ENCODE measurements at places on chromosomes 3 and 15.

DNA sequence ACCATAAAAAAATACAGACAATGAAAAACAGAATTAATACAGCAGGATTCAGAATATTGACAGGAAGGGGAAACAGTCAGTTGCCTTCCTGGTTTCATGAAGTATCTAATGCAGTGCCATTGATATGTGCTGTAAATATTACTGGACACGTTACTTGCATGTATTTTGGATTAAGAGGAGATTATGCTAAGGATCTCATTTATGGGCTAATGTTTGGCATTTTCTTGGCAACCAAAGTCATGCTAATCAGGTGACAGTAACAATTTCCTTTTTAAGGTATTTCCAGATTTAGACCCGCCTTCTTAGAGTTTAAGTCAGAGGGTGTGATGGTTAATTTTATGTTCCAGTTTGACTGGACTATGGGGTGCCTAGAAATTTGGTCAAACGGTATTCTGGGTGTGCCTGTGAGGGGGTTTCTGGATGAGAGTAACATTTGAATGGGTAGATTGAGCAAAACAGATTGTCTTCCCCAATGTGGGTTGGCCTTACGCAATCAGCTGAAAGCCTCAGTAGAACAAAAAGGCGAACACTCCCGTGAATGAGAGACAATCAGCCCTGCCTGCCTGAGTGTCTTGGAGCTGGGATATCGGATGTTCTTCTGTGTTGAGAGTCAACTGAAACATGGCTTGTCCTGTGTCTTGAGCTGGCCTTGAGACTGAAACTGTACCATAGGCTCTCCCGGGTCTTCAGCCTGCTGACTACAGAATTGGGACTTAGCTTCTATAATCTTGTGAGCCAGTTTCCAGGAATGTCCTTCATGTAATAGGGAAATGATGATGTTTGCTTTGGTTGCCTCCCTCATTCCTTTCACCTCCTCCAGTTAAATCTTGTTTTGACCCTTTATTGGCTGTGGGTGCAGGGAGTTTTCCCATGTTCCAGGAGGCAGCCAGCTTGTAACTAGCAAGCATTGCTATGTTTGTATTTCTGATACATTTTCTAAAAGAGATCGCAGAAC lies 10.5 kb downstream of the SQOR start:
- DNase-seq = no peak

- DNase-seq = no peak
Measured at GRCh38 chr3:186413615-186414415, 51.8 kb upstream of the DGKG start.

DNA sequence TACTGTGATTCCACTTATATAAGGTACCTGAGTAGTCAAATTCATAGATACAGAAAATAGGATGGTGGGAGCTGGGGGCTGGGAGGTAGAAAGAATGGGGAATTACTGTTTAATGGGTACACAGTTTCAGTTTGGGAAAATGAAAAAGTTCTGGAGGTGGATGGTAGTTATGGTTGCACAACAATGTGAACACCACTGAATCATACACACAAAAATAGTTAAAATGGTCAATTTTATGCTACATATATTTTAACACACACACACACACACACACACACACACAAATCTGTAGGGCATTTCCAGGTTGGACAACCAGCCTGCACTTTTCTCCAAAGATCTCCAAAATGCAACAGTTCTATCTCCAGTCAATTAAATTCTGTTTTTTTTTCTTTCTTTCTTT lies 1.4 kb downstream of the CCDC32 start:
- no peak for DNase-seq

DNA sequence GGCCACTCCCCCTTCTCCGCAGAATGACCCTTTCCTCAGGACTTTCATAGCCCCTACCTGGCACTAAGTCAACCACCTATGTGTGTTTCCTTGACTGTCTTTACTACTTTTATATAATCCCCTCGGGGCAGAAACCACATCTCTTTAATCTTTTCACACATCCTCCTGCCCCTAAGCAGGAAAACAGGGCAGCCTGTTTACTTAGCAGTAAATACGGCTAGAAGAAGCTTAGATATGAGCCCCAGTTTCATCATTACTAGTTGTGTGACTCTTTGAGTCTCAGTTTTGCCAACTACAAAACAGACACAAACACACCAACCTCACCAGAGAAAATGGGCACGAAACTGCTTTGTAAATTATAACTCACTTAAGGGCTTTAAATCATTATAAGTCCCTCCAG lies 98.3 kb downstream of the CYP19A1 start:
- DNase-seq = no peak

GRCh38 chr3:98705694-98706093 lies 57.4 kb upstream of the ST3GAL6 start:
- no peak for DNase-seq

DNA sequence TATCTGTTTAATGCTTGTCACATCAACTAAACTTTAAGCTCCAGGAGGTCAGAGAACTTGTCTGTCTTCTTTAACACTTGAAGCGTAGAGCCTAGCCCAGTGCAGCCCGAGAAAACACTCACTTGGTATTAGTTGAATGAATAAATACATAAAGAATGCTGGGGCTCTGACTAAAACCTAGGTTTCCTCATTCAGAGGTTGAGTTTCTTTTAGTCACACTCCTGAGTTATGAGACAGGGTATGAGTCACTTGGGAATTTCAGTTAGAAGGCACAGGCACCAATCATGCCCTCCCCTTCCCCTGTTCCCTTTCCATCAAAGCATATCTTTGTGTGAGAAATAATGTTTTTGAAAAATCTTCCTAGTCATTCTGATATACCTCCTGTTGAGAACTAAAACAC lies 589.8 kb upstream of the DPPA4 start:
- no peak for DNase-seq

DNA sequence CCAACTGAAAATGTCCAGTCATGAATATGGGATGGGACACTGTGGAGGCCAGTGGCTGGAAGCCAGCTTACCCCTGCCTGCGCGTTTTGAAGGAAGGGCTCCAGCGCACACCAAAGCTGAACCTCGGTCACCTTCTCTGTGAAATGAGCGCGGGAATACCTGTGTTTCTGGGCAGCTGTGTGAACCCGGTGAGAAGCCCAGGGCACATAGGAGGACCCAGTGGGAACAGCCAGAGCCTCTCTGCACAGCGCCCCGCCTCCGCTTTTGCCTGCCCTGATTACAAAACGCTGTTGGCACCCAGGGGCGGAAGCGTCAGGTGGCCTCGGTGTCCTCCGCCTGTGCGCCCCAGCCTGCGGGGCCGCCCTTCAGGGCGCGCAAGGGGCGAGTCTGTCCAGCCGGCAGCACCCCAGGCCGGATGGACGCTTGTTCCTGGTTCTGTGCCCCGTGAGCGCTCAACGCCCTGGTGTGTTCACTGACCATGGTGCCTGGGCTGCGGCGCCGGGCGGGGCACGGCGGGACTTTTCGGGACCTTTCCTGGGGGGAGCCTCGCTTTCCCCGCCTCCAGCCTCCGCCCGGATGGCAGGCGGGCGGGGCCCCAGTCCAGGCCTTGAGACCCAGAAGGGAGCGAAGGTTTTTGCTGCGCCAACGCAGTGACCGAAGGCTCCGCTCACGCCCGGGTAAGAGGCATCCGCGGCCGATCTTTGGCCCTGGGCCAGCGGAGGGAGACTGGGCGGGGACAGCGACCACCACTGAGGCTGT lies at the start of gene SQOR:
Gene SQOR, plus strand, starts transcription at position 598 of the 759 bp plus-strand sequence. CDS start 23,895 bp downstream, outside the sequence.
- DNase-seq = peak; percentile 59

- no peak for DNase-seq
Measured at GRCh38 chr3:126990024-126990700, 7.2 kb downstream of the PLXNA1 start.

DNA sequence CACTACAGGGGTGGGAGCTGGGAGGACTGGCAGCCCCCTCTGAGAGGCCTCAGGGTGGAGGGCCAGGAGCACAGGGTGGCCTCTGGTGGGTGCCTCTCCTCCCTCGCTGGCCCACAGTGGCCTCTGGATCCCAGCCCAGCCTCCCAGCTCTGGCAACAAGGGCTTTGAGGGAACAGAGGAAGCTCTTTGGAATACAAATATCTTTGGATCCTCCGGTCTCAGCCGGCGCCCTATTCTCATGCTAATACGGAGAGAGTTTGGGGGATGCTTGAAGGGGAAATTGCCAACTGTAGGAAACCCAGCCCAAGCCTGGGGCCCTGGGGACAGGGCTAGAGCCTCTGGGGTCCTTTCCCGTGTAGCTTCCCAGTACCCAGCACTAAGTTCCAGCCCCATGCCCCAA lies 33.4 kb upstream of the INSYN1 start:
- no peak for DNase-seq

- no peak for DNase-seq
Measured at GRCh38 chr3:55128225-55128823, 200.5 kb upstream of the LRTM1 start.

- no peak for DNase-seq
Measured at GRCh38 chr15:58447271-58448010, 15.7 kb downstream of the LIPC start.

DNA sequence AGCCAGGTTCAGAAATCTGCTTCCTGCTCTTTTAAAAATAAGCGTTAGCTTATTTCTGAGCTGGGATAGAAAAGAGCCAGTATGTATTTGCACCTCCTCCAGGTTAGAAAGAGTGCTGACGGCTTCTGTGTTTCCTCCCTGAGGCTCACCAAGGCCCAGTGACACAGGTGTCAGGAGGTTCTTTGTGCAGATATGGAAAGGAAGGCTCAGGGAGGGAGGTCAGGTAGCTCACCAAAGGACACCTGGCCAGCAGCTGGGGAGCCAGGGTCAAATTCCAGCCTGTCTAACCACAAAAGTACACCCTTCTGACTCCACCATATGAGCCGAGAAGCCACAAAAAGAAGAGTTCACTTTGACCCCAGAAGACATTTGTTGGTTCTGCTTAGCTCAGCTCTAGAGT lies 201.0 kb upstream of the WNT5A start:
- no peak for DNase-seq

DNA sequence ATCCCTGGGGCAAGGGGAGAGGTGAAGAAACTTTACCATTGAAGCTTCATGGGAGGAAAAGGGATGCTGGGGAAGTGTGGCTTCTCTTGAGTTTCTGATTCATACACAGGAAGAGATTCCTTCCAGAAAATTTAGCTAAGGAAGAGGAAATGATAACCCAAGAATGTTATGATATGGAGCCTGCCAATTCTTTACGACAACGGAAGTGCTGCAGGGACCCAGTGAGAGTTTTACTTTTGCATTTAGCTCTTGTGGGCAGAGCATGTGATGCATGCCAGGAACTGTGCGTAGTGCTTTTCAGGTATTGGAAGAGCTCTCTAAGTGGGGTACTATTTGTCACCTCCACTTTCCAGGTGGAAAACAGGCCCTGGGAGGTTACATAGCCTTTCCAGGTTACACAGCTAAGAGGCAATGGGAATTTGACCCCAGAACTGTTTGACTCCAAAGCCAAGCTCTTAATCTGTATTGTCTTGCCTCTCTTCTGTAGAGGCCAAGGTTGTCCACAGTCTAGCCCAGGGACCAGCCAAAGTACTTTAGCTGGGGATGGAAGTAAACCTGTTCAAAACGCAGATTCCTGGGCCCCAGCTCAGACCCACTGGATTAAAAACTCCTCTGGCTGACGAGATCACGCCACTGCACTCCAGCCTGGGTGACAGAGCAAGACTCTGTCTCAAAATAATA lies 23.0 kb downstream of the CMTM7 start:
- DNase-seq = peak; percentile 37

DNA sequence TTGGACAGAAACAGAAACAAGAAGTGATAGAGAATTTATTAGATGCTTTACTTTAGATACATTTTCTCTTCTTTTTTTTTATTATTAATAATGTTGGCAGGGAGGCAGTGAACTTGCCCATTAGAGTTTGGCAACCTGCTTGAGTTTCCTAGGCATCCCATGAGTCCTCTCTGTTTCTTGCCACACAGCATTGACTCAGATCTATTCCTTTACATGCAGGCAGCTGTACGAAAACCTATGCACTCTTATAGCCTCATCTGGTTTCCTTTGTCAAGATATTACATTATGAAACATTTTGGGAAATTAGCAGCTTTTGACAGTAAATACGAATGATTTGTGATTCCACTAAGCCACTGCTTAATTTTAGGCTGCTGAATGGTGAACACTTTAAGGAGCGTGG lies 23.3 kb downstream of the IL1RAP start:
- no peak for DNase-seq

GRCh38 chr3:50264383-50264963 lies 4.5 kb upstream of the SEMA3B start:
- no peak for DNase-seq

GRCh38 chr3:21705769-21706168 lies 45.2 kb downstream of the ZNF385D start:
- DNase-seq = no peak

- DNase-seq = no peak
Measured at GRCh38 chr3:144185276-144185675, 213.7 kb downstream of the DIPK2A start.
